ENCODE measurements at places on chromosomes 1 and 21.

GRCh38 chr1:36116901-36117300 lies 8.1 kb downstream of the COL8A2 start:
- no peak for DNase-seq

GRCh38 chr1:169486281-169487051 lies 722 bp upstream of the SLC19A2 start:
- no peak for DNase-seq

GRCh38 chr1:230326971-230327891 lies 98.9 kb downstream of the PGBD5 start:
- DNase-seq: no peak

- DNase-seq: no peak
These were observed 885.3 kb downstream of the TTLL7 start for GRCh38 chr1:83113652-83114051.

GRCh38 chr1:19342062-19342750 lies 30.1 kb downstream of the SLC66A1 start:
- DNase-seq: no peak

GRCh38 chr1:235259133-235259778 lies 68.7 kb downstream of the ARID4B start:
- no peak for DNase-seq

Data from NCI-H526 treated with DMSO at 0.1 percent for 48 hours (cell line).